Muscle of arm (tissue), 14 donors: ENCODE measurements at places on chromosomes 7 and 10. TPM values are rescaled to one million over a fixed set of nuclear protein-coding genes. Genes with fewer than 3 reads are reported as not detected.

SGPL1 gene
- 24.6 TPM for polyA plus RNA-seq

SLC13A1 gene
- polyA plus RNA-seq, result not detected

CALML5 gene
- polyA plus RNA-seq, result not detected

AGAP3 gene
- polyA plus RNA-seq, result 67.1 TPM

CNNM1 gene
- not detected for polyA plus RNA-seq

FAM237B gene
- polyA plus RNA-seq, result not detected

TRPV5 gene
- polyA plus RNA-seq, result 0.12 TPM

ELMO1 gene
- not detected for polyA plus RNA-seq

CYP51A1 gene
- polyA plus RNA-seq, result 37.7 TPM

ACHE gene
- polyA plus RNA-seq, result not detected

RADIL gene
- 3.5 TPM for polyA plus RNA-seq

NCAPG2 gene
- 16.2 TPM for polyA plus RNA-seq

CYP26A1 gene
- 0.29 TPM for polyA plus RNA-seq

ZP3 gene
- polyA plus RNA-seq, result 0.99 TPM

FAM20C gene
- polyA plus RNA-seq, result 27.4 TPM
